Hematopoietic multipotent progenitor cell treated with erythropoietin and hydrocortisone succinate and interleukin-3 and kit ligand, for 15 days (in vitro differentiated cells): ENCODE measurements at places on chromosomes 12 and 14.
A peak's percentile ranks its signal among the peaks of the same experiment; 100 is the strongest.

- DNase-seq: peak; percentile 61
Observed at GRCh38 chr12:62581288-62582064, 114.8 kb downstream of the MON2 start.

DNA sequence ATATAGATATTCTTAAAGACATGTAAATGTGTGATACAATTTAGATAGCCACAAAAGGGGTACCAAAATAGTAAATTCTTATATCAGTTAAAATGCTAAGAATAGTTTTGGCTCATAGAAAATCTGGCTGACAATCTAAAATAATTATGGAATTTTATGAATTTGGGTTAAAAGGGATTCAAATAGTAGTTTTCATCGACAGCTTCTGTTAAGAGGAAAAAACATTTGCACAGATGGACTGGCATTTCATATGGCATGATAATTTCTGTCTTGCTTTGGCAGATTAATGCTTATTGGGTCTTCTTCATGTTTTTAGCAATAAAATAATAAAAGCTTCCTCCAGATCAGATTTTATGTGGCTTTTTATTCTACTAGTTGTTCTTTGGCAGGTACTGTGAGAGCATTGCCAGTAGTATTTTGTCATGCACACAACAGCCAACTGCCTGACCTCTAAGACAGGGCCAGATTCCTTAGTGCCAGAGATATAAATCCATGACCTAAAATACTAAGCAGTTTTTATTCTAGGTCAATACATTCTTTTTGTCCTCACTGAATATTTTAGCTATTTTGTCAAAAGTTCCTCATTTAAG lies 9.1 kb downstream of the ABCD2 start:
- no peak for DNase-seq

GRCh38 chr12:95882080-95882479 lies 23.3 kb downstream of the SNRPF start:
- no peak for DNase-seq

DNA sequence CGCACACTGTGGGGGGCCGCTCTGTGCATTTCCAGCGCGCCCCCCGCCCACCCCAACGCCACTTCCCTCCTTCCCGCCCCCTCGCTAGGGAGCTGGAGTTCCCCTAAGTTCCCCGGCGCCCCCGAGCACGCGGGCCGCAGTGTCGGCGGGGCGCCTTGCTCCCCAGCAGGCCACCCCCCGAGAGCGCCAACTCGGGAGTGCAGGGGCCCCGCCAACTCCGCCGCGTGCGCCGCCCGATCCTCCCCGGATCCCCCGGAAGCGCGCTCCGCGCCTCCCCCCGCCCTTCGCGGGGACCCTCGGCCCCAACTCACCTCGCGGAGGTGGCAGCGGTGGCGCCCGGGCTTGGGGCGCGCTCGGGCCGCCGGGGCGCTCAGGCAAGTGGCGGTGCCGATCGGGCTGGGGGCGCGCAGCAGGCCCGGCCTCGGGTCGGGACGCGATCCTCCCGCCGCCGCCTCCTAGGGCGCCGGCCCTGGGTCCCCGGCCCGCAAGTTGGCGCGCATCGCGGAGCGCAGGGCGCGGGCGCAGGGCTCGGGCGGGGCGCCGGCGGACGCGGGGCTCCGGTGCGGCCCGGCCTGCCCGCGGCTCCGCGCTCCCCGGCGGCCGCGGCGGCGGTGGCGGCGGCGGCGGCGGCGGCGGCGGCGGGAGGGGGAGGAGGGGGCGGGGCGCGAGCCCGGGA lies at the start of gene NCOR2:
NCOR2 (minus strand) TSS at position 616 of the 676 bp plus-strand sequence. CDS start 72,361 bp downstream, outside the sequence.
- DNase-seq: peak; percentile 8

DNA sequence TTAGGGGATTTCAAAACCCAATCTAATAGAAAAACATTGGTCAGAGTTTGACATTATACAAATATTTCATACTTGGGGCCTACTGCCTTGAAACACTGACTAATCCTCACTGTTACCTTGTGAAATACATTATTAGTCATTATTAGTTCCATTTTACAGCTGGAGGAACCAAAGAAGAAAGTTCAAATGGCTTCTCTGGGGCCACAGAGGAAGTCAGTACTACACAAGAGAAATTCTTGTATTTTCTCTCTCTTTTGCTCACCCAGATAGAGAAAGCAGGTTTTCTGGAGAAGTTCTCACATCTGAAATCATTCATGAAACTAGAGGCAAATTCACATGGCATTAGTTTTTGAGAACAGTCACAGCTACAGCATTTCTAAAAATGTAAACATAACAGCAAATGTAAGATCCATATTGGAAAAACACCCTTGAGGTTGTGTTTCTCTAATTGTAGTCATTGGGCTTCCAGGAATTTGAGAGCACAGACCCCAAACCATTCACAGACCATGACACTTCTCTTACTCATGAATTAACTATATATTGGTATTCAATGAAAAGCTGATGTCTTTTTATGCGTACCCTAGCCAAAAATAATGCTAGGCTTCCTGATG lies 83.0 kb downstream of the LLPH start:
- DNase-seq: no peak

DNA sequence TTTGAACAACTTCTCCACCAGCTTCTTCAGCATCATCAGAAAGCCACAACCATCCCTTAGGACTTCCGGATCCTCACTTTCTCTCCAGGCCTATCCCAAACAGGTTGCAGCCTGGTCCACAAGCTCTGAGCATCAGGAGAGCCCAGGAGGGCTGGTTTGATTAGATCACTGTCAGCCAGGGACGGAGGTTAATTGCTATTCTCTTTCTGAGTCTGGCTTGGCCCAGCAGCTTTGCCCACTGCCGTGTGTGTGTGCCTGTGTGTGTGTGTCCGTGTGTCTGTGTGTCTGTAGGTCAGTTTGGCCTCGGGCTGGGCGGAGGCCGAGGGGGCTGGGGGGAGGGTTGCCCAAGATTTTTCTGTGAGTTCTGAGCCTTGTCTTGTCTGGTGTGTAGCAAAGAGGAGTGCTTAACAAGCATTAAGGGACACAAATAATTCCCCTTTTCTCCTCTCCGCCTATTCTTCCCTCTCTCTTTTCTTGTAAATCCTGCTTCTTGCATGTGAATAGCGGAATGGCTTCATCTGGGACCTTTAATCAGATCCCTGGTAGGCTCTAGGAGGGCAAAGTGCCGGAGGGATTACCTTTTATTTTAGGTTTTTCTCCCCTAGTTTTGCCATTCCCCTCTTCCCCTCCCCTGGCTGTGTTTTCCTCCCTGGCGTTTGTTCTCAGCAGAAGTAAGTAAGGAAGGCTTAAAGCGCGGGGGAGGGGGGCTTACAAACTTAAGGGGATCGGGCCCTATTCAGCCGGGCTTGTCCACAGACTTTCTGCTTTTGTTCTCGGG lies 138.2 kb upstream of the LHX5 start:
- DNase-seq: no peak

GRCh38 chr12:69672195-69672594 lies 26.9 kb downstream of the BEST3 start:
- DNase-seq: no peak

DNA sequence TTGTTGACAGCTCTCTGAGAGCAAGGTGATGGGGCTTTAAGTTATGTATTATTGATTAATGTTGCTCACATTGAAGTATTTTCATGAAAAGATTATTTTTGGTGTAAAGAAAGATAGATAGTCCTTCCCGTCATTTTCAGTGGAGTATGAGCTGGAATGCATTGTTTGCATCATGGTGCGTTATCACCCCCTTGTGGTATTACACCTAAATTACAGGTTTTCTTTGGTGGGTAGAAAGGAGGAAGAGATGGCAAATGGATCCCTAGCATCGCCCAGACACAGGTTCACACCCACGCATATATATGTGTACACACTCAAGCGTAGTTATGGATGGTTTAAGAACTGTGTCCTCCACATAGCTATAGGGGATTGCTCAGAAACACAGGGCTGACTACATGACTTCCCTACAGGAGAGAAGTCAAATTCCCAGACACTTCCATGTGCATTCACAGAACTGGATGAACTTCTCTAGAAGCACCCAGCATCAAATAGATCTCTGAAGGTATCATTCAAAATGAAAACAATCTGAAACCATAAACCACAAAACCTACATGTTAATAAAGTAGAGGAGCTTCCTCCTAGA lies 14.4 kb upstream of the SERPINA10 start:
- DNase-seq: no peak

DNA sequence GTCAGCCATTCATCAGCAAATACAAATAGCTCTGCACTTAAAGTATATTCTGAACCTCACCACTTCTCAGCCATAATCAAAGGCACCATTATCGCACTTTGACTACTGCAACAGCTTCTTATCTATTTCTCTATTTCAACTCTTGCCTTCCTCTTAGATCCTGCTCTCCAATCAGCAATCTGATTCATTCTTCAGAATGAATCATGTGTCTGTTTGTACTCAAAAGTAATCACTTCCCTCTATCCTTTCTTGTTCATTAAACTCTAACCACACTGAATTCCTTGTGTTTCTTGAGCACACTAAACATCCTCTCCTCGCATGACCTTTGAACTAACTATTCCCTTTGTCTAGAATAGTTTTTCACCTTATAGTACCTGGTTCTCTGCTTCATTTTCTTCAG lies 12.8 kb upstream of the OR4E1 start:
- no peak for DNase-seq

GRCh38 chr12:116060764-116061163 lies 216.7 kb downstream of the MED13L start:
- DNase-seq: peak; percentile 35

DNA sequence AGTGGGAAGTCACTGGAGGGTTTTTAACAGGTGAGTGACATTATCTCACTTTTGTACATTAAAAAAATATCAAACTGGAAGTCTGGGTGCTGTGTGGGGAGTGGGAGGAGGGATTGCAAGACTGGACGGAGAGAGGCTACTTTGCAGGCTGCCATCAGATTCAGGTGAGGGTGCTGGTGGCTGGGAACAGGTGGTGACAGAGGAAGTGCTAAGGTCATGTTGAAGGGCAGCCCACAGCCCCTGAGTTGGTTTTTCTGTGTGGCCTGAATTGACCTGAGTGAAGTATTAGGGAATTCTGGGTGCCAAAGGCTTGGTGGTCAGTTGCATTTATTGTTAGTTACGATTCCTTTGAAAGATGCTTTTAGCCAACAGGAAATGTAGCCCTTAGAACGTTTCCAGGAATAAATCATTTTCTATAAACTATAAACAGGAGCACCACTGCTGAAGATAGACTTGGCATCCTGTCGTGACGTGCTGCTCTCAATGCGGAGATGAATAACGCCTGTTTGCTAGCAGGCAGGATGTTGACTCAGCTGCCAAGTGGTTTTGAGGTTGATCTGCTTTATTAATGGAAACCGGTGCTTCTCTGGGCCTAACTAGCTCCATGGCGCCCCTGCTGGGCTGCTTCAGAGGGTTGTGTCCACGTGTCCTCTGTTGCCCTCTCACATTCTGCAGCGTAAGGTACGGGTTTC lies 707.5 kb upstream of the TMEM132C start:
- no peak for DNase-seq

GRCh38 chr12:12017135-12017581 lies 53.6 kb upstream of the BCL2L14 start:
- no peak for DNase-seq

DNA sequence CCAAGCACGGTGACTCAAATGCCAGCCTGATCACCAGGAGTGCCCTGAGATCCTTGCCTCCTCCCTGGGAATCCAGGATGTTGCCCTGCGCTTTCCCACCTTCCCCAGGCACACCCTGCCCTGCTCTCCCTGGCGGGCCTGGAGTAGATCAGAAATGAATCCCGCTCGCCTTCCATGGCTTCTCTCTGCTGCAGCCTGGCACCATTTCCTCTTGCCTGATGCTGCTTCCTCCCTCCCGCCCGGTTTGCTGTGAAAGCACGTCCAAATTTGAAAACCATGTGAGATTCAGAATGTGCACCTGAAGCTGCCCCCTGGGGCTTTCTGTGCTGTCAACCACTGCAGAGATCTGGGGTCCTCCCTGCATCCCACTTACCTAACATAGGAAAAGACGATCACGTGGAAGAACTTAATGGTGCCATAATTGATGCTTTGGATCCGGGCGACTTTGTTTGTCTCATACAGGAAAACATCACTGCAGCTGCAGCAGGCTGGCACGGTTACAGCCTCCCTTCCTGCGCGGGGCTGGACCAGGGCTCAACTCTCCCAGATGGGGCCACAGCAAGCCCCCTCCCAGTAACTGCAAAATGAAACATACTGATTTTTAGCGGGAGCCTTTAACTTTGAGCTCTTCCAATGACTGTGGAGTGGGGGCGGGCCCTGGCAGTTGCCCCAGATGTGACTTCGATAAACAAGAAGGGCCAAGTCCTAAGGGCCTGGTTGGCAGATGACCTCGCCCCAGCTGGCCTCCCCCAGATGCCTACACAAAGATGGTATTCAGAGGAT lies 24.9 kb upstream of the C12orf76 start:
- no peak for DNase-seq

DNA sequence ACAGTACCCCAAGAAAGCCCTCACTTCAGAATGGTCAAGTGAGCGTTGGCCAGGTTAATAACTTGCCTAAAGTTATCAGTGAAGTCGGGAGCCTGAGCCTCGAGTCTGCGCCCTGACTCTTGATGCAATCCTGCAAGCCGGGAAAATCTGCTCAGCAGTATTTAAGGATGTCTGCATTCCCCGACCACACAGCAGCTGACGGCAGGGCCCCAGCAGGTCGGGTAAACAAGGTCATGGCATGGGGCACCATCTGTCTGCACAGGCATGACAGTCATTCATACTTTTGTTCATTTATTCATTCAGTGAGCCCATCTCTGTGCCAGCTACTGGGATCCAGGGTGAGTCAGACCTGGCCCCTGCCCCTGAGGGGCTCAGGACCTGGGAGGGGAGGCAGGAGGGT lies 11.1 kb downstream of the ABCB9 start:
- DNase-seq: no peak

DNA sequence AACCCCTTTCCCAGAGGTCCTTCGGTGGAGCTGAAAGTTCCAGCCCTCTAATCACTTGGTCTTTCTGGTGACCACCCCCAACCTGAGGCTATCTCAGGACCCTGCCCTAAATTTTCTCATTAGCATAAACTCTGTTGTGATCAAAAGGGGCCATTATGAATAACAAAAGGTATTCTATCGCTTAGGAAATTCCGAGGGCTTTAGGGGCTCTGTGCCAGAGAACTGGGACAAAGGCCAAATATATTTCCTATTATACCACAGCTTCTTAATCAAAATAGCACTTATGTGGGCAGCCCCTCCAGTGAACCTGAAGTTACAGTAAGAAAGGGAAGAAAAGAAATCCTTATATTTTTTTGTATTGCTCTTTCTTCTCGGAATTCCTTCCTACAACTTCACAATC lies 125.3 kb upstream of the NPAS3 start:
- no peak for DNase-seq

DNA sequence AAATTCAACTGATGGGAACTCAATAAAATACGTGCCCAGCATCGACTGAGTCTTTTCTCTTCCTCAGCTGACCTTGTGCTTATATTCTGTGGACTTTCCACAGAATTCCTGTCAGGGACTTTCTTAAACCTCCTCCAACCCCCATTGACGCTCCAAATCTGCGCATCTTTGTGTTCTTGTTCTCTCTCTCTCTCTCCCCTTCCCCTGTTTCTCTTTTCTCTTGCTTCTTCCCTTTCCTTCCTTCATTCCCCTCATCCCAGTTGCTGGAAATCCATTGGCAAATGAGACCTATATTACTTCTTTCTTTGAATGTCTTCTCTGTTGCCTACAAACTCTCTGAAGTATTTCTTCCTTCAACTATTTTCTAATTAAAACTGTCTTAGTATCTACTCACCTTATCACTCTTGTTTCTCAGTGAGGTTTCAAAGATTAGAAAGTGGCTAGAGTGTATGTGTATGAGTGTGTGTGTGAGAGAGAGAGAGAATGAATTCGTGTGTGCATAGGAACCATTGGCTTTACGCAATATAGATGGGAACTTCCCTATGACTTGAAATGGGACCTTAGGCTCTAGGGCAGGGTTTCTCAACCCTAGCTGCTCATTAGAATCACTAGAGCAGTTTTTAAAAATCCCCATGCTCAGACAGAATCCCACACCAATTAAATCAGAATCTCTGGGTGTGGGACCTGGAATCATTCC lies 41.8 kb upstream of the DHRS7 start:
- no peak for DNase-seq
